ENCODE measurements at places on chromosomes 12 and 14. TPM values are rescaled to one million over a fixed set of nuclear protein-coding genes. Genes with fewer than 3 reads are reported as not detected.

TPH2 gene
- not detected for total RNA-seq

KCNA5 gene
- total RNA-seq: not detected

TMEM106C gene
- 63.9 TPM for total RNA-seq

PTCSC3 gene
- total RNA-seq: not detected

RAB15 gene
- 3.3 TPM for total RNA-seq

GRCh38 chr12:124752437-124753227 lies 111.0 kb downstream of the SCARB1 start:
- no peak for DNase-seq

- no peak for DNase-seq
These were observed 53.8 kb downstream of the TRIM9 start for GRCh38 chr14:51041108-51041531.

- no peak for DNase-seq
These were observed 154.6 kb upstream of the GRIN2B start for GRCh38 chr12:14135996-14136395.

DNA sequence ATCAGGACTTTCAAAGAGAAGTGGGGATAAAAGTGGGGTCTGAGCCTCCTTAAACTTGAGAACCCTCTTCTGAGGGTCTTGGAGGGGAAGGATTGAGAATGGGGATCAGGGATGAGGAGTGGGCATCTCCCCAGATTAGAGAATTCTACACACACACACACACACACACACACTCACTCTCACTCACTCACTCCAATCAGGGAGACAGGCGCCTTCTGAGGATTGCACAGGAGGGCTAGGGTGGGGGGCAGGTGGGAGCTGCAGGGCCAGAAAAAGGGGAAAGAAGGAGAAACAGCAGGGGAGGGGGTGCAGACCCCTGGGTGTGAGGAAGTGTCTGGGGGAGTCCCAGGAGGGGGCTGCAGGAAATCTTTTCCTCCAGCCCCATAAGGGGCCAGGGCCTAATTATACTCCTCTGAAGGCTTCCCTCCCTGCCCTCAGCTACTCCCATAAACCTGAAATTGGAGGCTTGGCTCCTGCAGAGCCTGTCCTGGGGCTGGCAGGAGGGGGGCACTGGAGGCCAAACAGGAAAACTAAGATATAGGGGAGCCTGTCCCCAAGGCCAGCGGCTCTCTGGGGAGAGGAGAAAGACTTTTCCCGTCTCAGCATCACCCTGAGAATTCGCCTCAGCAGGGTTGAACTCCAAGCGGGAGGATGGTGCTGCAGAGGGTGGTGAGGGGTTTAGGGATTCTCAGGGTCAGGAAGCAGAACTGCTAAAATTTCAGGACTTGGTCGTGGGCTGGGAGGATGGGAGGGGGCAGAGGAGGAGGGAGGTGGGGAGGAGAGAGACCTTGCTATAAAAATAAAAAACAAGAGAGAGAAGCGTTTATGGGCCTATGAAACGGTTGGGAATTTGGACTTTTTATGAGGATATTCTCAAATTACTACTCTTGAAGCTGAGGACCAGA lies 1.6 kb downstream of the HOXC9 start:
- DNase-seq: no peak

DNA sequence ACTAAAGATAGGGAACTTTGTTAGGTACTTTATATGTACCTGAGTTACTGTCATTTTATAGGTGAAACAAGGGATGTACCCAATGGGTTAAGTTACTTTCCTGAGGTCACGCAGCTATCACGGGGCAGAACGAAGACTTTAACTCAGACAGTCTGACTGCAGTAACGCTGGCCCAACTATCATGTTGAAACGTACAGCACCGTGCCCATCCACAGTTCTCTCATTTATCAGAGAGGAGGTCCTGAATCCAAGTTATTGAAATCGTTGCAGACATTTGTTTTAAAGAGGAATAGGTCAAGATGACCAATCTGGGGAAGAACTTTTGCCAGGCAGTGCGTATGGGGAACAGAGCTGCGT lies 587 bp upstream of the C12orf75 start:
- no peak for DNase-seq

DNA sequence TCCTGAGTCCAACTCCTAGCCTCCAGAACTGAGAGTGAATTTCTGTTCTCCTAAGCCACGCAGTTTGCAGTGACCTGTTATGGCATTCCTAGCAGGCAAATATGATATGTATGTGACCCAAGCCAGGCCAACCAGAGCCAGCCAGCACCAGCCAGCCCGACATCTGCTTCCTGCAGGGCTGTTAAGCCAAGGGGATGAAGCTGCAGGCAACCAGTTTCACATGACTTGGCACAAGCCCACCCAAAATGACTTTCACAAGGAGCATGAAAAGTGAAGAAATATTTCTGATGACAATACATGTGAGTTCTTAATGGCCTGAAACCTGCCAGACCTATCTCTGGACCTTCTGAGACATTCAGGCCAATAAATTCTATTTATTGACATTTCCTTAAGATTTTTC lies 68.1 kb downstream of the ITPK1 start:
- no peak for DNase-seq
